Activated T-helper 1 cell treated with anti-CD3 and anti-CD28 coated beads, Interleukin-12 subunit alpha, Interleukin-12 subunit beta, Interleukin-2, Interleukin-4 antibody, amounts not matched to agents 30 ng/mL and 10 ng/mL and 1 ng/mL, durations not matched to agents 14 hours and 24 hours and 36 hours (primary cell): ENCODE measurements at places on chromosomes 1 and 21.

GRCh38 chr1:199264283-199264682, 625.4 kb downstream of the PTPRC start:
- H3K4me1 ChIP-seq: no peaks in the 10 kb centered on the region
- H3K36me3 ChIP-seq: no peaks in the 10 kb centered on the region
- H3K27me3 ChIP-seq: peaks cover 4% of the 10 kb centered on the region
- no peak overlapping the region for H3K4me3 ChIP-seq

DNA sequence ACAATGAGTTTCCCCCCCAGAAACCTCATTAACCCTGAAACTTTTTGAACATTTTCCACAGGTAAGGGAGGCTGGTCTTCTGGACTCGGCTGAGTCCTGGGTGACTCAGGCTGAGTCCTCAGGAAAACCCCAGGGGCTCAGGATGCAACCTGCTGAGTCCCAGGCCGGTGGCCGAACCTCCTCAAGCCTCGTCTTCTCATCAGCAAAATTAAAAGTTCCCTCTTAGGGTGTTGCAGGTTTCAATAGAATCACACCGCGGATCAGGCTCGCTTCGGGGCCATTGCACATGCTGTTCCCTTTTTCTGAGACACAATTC, 35.0 kb upstream of the GRHL3 start:
- H3K4me3 ChIP-seq: no peak overlapping the region
- DNase-seq: no peak
- no peak overlapping the region for H3K27ac ChIP-seq
- peaks cover 16% of the 10 kb centered on the region for H3K27me3 ChIP-seq
- no peaks in the 10 kb centered on the region for H3K4me1 ChIP-seq

GRCh38 chr1:22450351-22451021, 1.2 kb upstream of the ZBTB40 start:
- H3K4me1 ChIP-seq: peaks cover 23% of the 10 kb centered on the region
- peak overlapping the region; percentile 10 for H3K27ac ChIP-seq
- H3K4me3 ChIP-seq: peak overlapping the region; percentile 73
- peaks cover 2% of the 10 kb centered on the region for H3K27me3 ChIP-seq
- DNase-seq: no peak
- peaks cover 11% of the 10 kb centered on the region for H3K36me3 ChIP-seq

DNA sequence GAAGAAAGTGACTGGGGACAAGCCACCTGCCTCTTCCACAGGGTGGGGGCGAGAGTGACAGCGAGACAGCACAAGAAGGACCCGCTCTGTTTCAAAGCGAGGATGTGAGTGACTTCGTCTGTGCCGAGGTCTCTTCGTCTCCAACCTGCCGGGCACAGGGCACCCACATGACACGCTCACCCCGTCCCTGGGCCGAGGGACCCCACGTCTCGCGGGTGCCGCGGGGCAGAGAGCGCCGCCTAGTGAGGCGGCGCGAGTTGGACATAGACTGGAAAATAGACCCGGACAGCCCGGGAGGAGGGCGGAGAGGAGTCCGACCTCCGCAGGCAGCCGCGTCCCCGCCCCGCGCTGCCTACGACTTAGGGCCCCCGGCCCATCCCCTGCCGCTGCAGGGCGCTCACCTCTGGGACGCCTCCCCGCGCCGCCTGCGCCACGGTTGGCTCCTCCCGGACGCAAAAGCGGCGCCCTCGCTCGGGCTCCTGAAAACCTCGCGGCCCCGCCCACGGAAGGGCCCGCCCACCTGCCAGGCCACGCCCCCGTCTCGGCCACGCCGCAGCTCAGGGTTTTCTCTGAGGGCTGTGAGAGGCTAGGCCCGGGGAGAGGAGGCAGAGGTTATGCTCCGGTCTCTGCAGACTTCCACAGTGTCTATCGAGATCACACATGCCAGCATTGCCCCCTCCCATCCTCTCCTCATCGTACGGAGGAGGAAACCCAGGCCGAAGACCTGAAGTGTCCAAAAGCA, at the start of gene TLR5:
TSS of gene TLR5 (minus strand) at position 454 of the 742 bp plus-strand sequence. CDS start 30,217 bp downstream, outside the sequence.
- DNase-seq: peak; percentile 82
- peak within 1 kb of the TSS; percentile 18 for H3K27ac ChIP-seq
- peaks cover 7% of the 10 kb centered on the region for H3K4me1 ChIP-seq
- peaks cover 11% of the 10 kb centered on the region for H3K27me3 ChIP-seq

- no peak for DNase-seq
- H3K4me1 ChIP-seq: peaks cover 26% of the 10 kb centered on the region
- no peak overlapping the region for H3K4me3 ChIP-seq
- no peak overlapping the region for H3K27ac ChIP-seq
- peaks cover under 1% of the 10 kb centered on the region for H3K27me3 ChIP-seq
These were observed 39.5 kb downstream of the TBX19 start for GRCh38 chr1:168320149-168320548.

DNA sequence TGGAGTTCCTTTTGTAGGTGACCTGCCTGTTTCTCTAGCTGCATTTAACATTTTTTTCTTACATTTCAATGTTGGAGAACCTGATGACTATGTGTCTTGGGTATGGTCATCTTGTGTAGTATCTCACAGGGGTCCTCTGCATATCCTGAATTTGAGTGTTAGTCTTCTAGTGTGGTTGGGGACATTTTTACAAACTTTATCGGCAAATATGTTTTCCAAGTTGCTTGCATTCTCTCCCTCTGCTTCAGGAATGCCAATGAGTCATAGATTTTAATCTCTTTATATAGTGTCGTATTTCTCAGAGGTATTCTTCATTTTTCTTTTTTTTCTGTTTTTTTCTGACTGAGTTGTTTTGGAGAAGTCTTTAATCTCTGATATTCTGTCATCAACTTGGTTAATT, 684.0 kb downstream of the NCAM2 start:
- H3K36me3 ChIP-seq: no peaks in the 10 kb centered on the region
- H3K4me1 ChIP-seq: no peaks in the 10 kb centered on the region

GRCh38 chr1:208222376-208223126, 21.6 kb downstream of the PLXNA2 start:
- no peak overlapping the region for H3K27ac ChIP-seq
- no peak for DNase-seq
- H3K36me3 ChIP-seq: no peaks in the 10 kb centered on the region
- H3K4me3 ChIP-seq: no peak overlapping the region
- no peaks in the 10 kb centered on the region for H3K4me1 ChIP-seq

DNA sequence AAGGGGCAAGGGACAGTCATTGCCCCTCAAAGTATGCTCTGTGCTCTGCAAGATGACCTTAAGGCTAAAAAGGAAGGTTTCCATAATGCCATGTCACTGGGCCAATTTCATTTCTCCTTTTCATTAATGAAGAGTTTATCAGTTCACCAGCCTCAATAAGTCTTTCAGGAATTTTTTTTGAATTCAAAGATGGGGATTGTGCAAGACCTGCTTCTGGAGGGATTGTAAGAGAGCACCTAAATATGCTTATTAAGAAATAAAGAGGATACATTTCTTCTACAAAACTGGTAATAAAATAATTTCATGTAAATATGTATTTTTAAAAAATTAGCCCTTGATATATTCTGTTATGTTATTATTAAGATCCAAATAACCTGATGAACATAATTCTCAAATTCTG, 86.8 kb upstream of the RGS4 start:
- no peak for DNase-seq
- H3K4me1 ChIP-seq: no peaks in the 10 kb centered on the region
- no peaks in the 10 kb centered on the region for H3K27me3 ChIP-seq
- H3K27ac ChIP-seq: no peak overlapping the region
- H3K4me3 ChIP-seq: no peak overlapping the region

GRCh38 chr1:221334062-221334461, 407.8 kb downstream of the DUSP10 start:
- no peaks in the 10 kb centered on the region for H3K36me3 ChIP-seq
- no peak overlapping the region for H3K27ac ChIP-seq
- no peak for DNase-seq
- H3K4me1 ChIP-seq: no peaks in the 10 kb centered on the region
- H3K27me3 ChIP-seq: no peaks in the 10 kb centered on the region

DNA sequence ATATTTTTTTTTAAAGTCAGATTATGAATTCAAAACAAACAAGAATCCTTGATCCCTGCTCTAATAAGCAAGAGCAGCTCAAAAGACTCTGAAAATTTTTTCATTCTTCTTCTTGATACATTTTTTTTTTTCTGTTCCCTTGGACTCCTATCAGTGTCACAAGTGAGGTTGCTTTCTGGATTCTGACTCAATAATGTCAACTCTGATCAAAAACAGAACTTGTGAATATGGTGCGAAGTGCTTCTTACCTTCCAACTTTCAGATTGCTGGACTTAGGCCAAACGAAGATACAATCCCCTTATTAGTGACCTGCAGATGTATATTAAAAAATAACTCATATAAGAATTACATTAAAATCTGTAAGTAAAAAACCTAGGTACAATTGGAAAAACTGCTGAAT, 136.1 kb downstream of the GPATCH2 start:
- no peak for DNase-seq
- peaks cover 7% of the 10 kb centered on the region for H3K4me1 ChIP-seq
- H3K27me3 ChIP-seq: no peaks in the 10 kb centered on the region

DNA sequence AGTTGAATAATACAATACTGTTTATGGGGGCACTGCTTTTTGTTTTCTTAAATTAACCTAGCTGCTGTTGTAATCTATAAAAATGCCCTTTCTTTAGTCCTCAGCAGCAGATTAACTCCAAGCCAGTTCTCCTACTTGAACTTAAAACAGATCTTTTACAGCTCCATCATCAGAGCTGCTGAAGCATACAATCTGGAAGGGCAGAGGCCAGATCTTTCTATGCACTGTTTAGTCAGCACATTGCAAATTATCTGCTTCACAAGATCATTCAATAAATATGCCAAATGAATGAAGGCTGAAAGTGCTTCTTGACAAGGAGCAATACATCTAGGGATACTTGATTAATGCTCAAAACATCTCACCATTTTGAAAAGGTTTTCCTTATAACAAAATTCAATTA, 115.8 kb downstream of the PLPPR5 start:
- H3K27ac ChIP-seq: no peak overlapping the region
- DNase-seq: no peak
- no peaks in the 10 kb centered on the region for H3K27me3 ChIP-seq
- no peaks in the 10 kb centered on the region for H3K36me3 ChIP-seq

GRCh38 chr1:1074631-1075147, 583 bp upstream of the RNF223 start:
- no peaks in the 10 kb centered on the region for H3K36me3 ChIP-seq
- H3K27ac ChIP-seq: no peak overlapping the region
- DNase-seq: no peak
- H3K4me1 ChIP-seq: no peaks in the 10 kb centered on the region
- H3K27me3 ChIP-seq: peaks cover 3% of the 10 kb centered on the region
- no peak overlapping the region for H3K4me3 ChIP-seq

GRCh38 chr1:58611861-58612385, 34.9 kb upstream of the TACSTD2 start:
- H3K4me1 ChIP-seq: no peaks in the 10 kb centered on the region
- H3K36me3 ChIP-seq: no peaks in the 10 kb centered on the region
- no peak overlapping the region for H3K27ac ChIP-seq
- H3K4me3 ChIP-seq: no peak overlapping the region
- no peak for DNase-seq

DNA sequence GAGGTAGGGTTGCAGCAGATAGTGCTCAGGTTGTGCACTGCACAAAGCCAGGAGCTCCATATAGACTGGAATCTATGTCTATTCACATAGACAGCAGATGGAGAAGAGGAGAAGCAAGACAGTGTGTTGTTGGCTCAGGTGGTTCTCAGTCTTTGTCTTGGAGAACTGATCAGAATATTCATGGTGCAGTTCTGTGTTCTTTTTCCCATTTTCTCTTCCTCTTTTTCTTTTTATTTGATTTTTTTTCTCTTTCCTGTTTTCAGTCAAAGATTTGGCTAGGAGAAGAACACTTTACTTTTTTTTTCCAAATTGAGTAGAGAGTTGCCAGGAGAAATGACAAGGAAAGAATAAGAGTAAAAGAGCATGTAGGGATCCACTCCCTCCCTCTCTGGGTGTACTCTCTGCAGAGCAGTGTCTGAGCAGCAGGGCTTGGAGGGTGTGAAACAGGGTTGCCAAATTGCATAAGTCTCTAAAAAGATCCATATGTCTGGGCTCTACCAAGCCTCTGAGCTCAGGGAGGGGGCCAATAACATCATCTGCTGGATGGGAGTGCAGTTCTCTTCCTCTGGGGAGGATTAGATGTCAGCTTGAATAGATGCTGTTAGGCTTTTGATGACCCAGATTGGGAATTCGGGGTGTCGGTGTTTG, 8.7 kb upstream of the CD34 start:
- DNase-seq: no peak
- H3K4me3 ChIP-seq: no peak overlapping the region
- no peak overlapping the region for H3K27ac ChIP-seq
- H3K27me3 ChIP-seq: peaks cover 40% of the 10 kb centered on the region

DNA sequence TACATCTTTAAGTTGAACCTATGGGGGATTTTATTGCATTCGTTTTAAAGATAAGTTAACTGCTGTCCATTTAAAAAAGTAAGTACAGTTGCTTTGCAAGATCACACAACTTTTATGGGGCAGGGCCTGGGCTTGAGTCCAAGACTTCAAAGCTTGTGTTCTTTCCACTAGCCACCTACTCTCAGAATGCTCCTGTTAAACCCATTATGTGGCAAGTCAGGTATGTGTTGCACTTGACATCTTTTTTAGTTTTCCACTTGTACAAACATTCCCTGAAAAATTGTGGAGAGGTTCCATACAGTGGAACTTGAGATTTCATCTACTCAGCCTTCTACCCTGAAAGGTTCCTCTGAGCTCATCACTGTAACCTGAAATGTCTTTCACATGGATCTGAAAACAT, 235.5 kb upstream of the SGIP1 start:
- peaks cover 58% of the 10 kb centered on the region for H3K4me1 ChIP-seq
- H3K27me3 ChIP-seq: no peaks in the 10 kb centered on the region
- peaks cover 3% of the 10 kb centered on the region for H3K36me3 ChIP-seq
- H3K4me3 ChIP-seq: no peak overlapping the region
- DNase-seq: no peak
- no peak overlapping the region for H3K27ac ChIP-seq

- peaks cover 41% of the 10 kb centered on the region for H3K4me1 ChIP-seq
- peaks cover 30% of the 10 kb centered on the region for H3K27me3 ChIP-seq
- DNase-seq: peak; percentile 59
These were observed at the start of gene CCSAP for GRCh38 chr1:229342656-229343569. Gene CCSAP, minus strand, starts transcription at chr1:229343047. Its CDS starts 582 bp downstream, at chr1:229342465.

DNA sequence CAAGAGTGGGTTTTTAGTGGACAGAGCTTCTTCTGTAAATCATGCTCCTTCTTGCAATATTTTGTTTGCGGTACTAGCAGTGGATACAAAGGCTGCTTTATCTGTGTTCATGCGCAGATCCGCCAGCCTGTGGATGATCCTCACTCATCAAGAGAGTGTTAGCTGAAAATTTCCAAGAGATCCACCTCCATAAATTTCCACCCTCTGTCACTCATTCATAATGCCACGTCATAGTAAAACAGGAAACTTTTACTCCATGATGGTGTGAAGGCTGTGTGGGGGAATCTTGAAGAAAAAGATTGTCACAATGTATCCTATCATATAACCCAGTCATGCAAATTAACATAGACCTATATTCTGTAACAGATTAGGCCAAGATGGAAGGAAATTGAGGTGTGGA, 4.4 kb upstream of the MAPKAPK2 start:
- DNase-seq: no peak
- no peak overlapping the region for H3K4me3 ChIP-seq
- peaks cover 7% of the 10 kb centered on the region for H3K27me3 ChIP-seq
- H3K4me1 ChIP-seq: peaks cover 53% of the 10 kb centered on the region
- peak overlapping the region; percentile 59 for H3K27ac ChIP-seq

DNA sequence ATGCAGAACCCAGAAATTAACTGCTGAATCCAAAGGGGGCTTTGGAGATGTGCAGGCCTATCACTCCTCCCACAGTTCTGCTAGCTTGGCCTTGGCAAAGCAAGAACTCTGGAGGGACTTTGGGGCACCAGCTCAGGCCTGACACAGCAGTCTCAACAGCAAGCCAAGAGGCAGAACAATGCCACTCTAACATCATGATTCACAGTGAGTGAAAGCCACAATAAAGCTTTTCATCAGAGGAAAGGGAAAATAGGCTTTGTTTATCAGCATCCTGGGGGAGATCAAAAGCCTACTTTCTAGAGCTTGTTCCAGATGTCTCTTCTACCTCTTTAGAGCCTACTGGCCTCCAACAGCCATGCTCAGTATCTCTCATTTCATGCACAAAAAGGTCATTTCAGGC, 283.4 kb downstream of the KCNH1 start:
- H3K4me1 ChIP-seq: no peaks in the 10 kb centered on the region
- H3K4me3 ChIP-seq: no peak overlapping the region
- no peak overlapping the region for H3K27ac ChIP-seq
- no peaks in the 10 kb centered on the region for H3K36me3 ChIP-seq
